ENCODE measurements at places on chromosomes 4 and X. TPM values are rescaled to one million over a fixed set of nuclear protein-coding genes. Genes with fewer than 3 reads are reported as not detected.

PI4K2B gene
- total RNA-seq: 40.9 TPM

MAGEE2 gene
- total RNA-seq: not detected

SPANXA2 gene
- total RNA-seq: not detected

HMGB2 gene
- 215 TPM for total RNA-seq

S100P gene
- not detected for total RNA-seq

ATOH1 gene
- total RNA-seq: not detected

Data from dermis blood vessel endothelial cell (primary cell).